ENCODE measurements at places on chromosomes 11 and 22. TPM values are rescaled to one million over a fixed set of nuclear protein-coding genes. Genes with fewer than 3 reads are reported as not detected.
A peak's percentile ranks its signal among the peaks of the same experiment; 100 is the strongest.

TSGA10IP gene
- not detected for total RNA-seq

GRAP2 gene
- total RNA-seq: not detected

DNA sequence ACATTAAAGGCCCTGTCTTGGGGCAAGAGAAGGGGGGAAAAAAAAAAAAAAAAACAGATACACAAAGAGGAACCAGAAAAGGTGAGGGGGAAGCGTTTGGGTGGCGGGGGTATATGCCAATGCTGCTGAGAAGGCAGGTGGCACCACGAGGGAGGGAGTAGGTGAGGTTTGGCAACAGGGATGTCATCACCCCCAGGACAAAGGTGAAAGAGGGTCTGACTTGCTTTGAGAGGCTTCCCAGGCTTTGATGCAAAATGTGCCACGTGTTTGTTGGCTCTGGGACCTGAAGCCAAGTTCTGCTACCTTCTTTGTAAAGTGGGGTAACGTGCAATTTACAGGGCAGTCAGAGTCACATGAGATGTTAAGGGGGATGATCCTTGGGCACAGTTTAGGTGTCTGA is 4.1 kb downstream of the YPEL1 start:
- no peak for DNase-seq

DNA sequence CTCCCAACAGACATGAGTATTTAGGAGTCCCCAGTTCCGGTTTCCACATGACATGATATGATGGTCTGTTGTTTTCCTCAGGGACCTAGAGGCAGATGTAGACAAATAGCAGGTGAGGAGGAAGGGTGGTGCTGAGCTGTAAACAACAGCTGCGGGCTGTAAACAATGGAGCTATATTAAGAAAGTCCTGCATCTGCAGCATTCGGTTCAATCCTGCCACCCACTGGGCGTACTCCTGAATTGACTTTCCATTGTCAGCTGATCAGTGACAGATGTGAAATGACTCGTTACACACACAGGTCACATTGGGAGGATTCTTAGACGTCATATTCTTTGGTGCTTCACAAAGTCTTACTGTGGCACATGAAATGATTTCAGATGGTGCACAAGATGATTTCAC is 26.8 kb upstream of the RAG1 start:
- DNase-seq: peak; percentile 87

DNA sequence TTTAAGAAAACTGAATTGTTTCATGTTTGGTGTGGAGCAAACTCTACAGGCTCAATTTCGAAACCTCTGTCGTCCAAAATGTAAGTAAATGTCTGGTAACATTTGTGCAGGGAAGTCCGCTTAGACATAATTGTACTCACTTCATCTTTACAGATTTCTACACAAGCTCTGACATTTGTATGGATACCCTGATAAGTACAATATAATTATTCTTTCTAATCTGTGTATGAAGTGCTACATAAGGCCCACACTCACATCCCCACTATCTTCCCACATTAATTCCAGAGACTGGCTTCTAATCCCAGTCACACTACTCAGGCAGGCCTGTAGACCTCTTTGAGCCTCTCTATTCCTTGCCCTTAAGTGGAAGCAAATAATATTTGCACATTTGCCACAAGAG is 129.2 kb upstream of the LMO1 start:
- no peak for DNase-seq

- no peak for DNase-seq
Observed at GRCh38 chr22:26981541-26981940, 324.2 kb downstream of the MIAT start.
